Iris pigment epithelial cell (primary cell): ENCODE measurements at places on chromosomes 5 and 9.

GRCh38 chr5:180784497-180785097, 18.0 kb downstream of the MGAT1 start:
- DNase-seq: peak; percentile 91

DNA sequence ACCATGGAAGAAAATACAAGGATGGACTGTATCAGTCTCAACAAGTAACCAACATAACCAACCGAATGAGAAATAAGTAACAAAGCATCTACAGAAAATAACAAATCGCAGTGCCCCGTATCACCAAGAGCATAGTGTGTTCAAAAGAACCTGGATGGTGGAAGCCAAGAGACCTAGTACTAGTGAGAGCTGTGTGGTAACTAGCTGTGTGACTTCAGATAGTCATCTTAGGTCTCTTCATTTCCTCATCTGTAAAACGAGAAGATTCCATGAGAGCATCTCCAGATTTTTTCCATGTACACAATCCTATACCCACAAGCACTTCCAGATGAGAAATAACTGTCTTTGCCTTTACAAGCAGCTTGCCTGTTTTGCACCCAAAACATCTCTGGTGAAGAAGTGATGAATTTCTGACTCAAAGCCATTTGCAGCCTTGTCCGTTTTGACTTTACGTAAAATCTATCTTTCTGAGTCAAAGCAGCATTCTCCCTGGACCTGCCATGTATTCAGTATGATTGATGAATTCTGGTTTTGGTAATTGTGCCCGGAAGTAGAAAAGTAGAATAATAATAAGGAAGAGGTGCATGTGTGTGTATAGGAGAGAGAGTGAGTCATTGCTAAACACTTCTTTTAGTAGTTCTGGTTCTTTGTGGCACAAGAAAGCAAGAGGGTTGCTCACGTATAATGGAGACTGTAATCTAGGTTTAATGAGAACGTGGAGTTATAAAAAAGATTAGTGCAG, 41.0 kb downstream of the AOPEP start:
- peak; percentile 41 for DNase-seq

GRCh38 chr9:124291801-124292396, 34.1 kb downstream of the NEK6 start:
- no peak for DNase-seq

DNA sequence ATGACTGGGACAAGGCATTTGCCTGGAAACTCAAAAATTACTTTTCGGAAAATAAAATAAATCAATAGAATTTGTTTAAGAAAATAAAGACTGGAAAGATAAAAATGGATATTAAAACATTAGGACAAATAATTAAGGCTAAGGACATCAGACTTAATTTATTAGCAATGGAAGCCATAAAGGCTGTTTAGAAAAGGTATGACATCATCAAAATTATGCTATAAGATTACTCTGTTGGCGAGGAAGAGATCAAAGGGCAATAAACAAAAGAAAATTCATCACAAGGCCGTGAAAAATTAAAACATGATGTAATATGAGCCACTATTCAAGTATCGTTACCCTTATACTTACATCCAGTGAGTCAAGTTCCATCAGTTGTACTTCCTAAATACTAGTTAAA, 2.7 kb upstream of the CDH12 start:
- DNase-seq: no peak

- DNase-seq: peak; percentile 61
Measured at GRCh38 chr5:143543358-143544255, 140.1 kb upstream of the NR3C1 start.

- peak; percentile 73 for DNase-seq
Measured at GRCh38 chr5:33611877-33612276, 171.1 kb downstream of the TARS1 start.

GRCh38 chr9:115182264-115182663, 64.3 kb upstream of the TNC start:
- DNase-seq: no peak

GRCh38 chr9:16139774-16140173, 586.9 kb downstream of the CCDC171 start:
- no peak for DNase-seq

DNA sequence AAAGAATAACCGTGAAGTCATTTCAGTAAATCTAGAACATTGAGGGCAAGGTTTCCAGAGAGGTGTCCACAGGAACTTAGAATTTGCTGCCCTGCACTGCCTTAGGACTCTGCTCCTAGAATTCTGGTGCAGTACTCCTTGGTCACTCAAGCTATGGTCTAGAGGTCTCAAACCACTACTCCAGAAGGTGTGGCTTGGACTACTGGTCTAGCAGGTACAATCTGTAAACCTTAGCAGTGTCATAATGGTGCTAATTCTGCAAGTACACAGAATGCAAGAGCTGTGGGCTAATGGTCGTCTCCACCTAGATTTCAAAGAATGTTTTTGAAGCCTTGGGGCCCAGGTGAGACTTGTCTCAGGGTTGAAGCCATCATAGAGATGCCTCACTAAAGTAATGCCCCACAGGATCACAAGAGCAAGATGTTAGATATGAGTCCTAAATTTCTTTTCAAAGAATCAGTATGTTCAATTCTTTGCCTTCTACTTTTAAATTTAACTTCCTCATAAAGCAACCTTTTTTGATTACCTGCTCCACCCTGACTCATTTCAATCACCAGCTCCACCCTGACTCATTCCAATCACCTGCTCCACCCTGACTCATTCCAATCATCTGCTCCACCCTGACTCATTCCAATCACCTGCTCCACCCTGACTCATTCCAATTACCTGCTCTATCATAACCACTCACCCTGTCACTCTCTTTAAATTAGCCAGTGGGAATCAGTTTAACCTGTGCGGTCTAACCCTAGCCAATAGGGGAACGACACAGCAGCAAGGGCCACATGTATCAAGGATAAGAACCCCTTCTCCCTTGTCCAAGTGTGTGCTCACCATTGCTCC, 1111.8 kb upstream of the ACO1 start:
- DNase-seq: no peak

GRCh38 chr5:137734331-137734730, 1.6 kb downstream of the KLHL3 start:
- peak; percentile 16 for DNase-seq

DNA sequence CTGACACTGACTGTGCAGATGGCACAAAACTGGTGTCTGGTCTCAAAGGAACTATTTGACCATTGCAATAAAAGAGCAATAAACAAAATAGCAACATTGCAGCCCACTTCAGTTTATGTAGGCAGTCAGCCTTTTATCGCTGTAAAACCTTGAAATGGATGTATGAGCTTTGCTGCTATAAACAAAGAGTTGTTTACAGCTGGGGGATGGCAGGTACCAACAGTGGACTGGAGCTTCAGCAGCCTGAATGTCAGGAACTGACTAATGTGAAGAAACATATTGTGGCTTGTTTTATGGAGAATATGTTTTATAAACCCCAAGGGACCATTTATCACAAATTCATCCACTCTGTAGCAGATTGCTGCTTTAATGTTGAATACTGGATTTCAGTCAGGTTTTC, 78.0 kb downstream of the PTPRD start:
- DNase-seq: no peak

DNA sequence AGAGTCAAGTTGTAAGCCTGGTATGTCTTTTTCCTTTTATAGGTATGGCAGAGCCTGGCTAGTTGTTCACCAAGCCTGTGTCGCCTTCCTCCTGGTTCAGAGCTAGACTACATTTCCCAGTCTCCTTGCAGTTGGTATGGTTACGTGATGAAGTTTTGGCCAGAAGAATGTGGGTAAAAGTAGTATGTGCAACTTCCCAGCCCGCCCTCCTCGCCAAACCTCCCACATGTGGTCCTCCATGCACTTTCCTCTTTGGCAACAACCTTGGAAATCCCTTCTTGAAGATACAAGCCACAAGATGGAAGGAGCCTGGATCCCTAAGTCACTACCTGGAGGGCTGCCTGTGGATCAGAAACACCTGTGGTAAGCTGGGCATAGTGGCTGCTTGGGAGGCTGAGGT, 36.0 kb upstream of the MSH3 start:
- no peak for DNase-seq

DNA sequence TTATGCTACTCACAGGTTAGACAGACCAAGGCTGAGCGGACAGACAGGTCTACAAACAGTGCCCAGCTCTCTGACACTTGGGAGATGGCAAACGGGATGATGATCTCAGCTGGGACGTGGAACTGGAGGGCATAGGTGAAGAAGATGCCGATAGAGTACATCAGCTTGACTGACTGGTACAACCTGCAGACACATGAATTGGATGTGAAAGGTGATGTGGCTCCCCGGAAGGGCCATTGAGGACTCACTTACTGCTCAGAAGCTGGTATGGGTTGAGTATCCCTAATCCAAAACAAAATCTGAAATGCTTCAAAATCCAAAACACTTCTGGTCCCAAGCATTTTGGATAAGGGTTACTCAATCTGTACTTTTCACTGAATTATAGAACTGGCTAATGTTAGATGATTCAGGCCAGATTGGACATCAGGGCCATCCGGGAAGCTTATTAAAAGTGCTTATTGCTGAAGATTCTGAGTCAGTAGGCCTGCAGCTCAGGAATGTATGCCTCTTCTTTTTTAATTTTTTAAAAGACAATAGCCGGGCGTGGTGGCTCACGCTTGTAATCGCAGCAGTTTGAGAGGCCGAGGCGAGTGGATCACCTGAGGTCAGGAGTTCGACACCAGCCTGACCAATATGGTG, 22.4 kb downstream of the SLC36A3 start:
- no peak for DNase-seq

GRCh38 chr5:170445936-170446335, 56.8 kb upstream of the KCNMB1 start:
- no peak for DNase-seq

DNA sequence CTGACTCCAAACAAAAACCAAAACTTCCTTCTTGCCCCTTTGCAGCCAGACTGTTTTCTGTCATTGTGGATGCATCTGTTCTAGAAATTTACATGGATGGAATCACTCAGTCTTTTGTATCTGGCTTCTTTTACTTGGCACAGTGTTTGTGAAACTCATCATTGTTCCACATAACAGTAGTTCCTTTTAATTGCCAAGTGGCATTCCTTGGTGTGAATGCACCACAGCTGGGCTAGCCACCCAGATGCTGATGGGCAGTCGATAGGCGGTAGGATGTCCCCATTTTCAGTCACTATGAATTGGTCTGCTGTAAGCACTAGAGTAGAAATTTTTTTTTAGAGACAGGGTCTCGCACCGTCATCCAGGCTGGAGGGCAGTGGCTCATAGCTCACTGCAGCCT, 6.3 kb upstream of the CLPTM1L start:
- no peak for DNase-seq

DNA sequence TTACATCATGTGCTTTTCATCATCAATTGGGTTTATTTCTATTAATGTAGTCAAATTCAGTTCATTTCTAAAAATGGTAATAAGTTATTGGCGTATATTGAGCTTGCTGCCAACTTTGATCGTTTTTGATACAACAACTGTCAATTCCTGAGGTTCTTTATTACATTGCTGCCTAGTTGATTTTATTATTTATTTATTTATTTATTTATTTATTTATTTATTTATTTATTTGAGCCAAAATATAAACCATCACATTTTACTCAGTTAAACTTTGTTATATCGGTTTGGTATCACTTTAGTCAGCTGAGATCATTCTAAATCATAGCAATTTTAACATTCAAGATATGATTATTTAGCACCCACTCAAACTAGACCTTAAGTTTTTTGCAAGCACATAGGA, 100.0 kb downstream of the FBXO38 start:
- no peak for DNase-seq

GRCh38 chr5:23372177-23372576, 135.2 kb upstream of the PRDM9 start:
- DNase-seq: no peak

- no peak for DNase-seq
Measured at GRCh38 chr9:107051392-107051791, 188.4 kb downstream of the ZNF462 start.

GRCh38 chr5:135394095-135394494, 4.9 kb downstream of the MACROH2A1 start:
- DNase-seq: no peak

GRCh38 chr5:73911761-73912393, 285.9 kb downstream of the ARHGEF28 start:
- peak; percentile 49 for DNase-seq

GRCh38 chr5:137582218-137582617, 83.1 kb upstream of the SPOCK1 start:
- no peak for DNase-seq

DNA sequence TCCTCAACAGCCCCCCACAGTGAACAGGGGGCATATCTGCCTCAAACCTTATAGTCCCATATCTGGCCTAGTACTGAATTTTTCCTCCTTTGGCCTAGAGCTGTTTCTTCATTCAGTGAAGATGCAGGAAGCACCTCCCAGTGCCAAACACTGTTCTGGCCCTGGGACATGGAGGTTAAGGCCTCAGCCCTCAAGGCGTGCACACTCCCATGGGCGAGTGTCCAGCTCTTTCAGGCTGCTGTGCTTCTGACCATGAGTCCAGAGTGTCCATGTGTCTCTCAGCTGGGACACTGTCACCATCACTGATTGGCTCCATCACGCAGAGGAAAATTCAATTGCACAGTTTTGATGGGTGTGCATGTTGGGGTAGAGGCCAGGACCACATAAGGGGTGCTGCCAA, 151.5 kb downstream of the PAX5 start:
- no peak for DNase-seq

- no peak for DNase-seq
Measured at GRCh38 chr5:55620009-55620765, 85.4 kb upstream of the PLPP1 start.

DNA sequence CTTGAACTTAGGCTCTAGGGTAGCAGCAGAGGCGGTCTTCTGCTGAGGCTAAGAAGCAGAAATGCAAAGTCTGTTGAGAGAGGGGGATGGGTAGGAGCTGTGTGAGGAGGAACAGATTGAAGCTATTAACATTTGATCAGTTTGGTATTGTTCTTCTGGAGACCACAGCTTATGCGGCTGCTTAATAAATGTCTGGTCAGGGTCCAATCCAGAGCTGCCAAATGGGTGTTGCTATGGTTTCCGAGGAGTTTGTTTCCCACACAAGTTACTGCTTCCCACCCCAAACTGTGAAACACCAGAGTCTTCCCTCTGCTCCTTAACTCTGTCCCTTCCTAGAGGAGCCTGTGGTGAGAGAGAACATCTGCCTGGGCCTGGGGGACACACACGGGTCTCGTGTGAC, 142.2 kb upstream of the KLF4 start:
- no peak for DNase-seq

GRCh38 chr9:86341007-86341491, 13.2 kb downstream of the TUT7 start:
- peak; percentile 55 for DNase-seq

DNA sequence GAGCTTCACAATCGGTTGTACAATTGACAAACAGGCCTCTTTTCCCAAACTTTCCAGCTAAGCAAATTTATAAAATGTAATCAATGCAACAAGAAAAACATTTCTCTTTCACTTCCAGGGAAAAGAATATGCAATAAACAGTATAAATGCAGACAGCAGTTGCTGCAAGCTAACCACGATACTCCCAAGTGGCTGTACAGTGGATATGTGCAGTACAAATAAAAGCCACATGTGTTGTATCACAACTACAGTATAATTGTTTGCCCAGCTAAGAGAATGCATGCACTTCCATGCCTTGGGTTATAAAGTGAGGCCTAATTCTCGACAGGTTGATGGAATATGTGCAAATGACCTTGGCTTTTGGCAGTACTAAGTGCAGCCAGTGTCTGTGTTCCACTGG, 16.7 kb upstream of the PDCL start:
- no peak for DNase-seq

- DNase-seq: peak; percentile 72
Measured at GRCh38 chr9:92278110-92278509, 15.4 kb downstream of the IARS1 start.
